Cardiac ventricle fibroblast (primary cell): ENCODE measurements at places on chromosomes 6 and 20. TPM values are rescaled to one million over a fixed set of nuclear protein-coding genes. Genes with fewer than 3 reads are reported as not detected.

Gene HCRTR2
- not detected in 2 replicates for total RNA-seq

Gene SRMS
- total RNA-seq, result not detected in 2 replicates

Gene GSTA3
- total RNA-seq, result not detected in 2 replicates

Gene SULF2
- 16.9 and 30.5 TPM in 2 replicates for total RNA-seq

Gene GJA10
- not detected in 2 replicates for total RNA-seq
